NCI-H1930 (cell line): ENCODE measurements at places on chromosomes 6 and 20.

DNA sequence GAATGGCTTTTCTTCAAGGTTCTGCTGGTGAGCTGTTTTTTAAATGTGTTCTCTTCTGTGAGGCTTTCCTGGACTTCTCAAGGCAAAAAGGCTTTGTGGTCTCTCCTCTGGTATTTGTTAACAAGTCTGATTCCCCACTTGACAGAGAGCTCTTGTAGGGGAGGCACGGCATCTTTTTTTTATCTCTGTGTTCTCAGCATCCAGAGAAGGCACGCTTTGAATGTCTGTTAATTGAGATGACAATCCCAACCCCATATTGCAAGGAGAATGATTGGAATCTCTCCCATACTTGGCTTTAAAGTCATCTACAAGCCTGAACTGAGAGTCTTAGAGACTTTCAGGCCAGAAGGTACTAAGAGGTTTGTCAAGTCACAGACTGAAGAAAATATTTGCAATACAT, 22.6 kb downstream of the EDN1 start:
- no peak for DNase-seq

GRCh38 chr6:100338090-100338489, 126.6 kb downstream of the SIM1 start:
- no peak for DNase-seq

- DNase-seq = no peak
Observed at GRCh38 chr6:24925661-24926060, 10.1 kb downstream of the RIPOR2 start.

DNA sequence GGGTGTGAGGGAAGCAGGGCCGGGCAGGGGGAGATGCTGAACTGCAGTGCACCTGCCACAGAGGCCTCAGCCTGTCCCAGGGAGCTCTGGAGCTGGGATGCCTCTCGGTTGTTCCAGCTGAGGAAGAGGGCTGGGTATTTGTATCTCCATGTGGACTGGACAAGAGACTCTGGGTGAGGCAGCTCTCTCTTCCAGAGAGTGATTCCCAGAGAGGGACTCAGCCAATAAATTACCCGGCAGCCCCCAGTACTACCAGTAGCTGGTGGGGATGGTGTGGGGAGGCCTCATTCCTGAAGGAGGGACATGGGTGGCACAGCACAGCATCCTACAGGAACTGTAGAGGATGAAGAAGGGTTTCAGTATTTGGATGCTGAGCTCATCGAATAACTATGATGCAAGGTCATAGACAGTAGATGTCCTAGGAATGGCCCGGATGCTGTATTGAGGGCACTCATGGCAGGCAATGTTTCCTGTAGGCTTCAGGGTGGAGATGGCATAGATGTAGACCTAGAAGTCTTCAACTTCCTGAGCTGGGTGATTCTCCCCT, 1.4 kb downstream of the FGD2 start:
- DNase-seq = no peak

DNA sequence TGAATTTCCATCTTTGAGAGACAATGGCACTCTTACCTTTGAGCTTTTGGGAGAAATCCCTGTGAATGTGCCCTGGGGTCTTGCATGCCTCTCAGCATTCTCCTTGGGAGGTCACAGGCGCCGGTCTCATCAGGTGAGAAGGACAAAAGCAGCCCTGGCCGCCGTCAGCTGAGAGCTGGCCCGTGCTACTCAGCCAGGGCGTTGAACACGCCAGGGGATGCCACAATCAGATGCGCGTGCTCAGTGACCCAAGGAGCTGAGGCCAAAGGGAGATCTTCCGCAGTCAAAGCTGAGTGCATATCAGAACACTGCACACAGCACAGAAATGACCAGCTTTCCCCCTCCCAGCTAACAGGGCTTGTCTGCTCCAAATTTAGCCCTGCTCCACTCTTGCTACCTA, 253.6 kb upstream of the NOX3 start:
- DNase-seq = no peak

DNA sequence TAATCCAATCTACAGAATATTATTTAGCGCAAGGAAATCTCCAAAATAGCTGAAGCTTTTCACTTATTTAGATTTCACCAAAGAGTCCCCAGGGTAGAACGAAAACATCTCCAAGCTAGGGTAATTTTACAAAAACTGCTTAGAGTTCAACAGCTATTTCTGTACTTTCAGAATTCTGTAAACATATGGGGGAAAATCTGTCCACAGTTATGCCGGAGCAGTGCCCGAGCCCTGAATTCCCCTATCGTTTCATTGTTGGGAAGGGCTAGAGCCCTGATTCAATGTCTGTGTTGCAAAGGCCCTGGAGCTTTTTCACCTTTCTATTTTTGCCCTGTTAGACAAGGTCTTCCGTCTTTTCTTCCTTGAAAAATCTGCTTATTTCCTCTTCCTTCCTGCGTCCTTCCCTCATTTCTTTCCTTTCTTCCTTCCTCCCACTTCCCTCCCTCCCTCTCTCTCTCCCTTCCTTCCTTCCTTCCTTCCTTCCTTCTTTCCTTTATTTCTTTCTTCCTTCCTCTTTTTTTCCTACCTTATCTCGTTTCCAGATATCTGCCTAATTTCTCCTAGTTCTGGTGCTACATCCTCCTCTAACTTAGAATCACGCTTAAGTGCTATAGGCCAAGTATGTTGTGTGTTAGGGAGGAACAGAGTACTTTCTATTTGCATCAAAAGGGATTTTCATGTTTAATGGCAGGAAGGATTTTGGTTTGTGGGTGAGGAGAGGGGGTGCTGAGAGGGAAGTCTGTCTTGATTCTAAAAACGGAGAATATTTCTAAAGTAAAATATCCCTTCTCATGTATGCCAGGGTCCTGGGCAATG, 122.5 kb upstream of the BMP2 start:
- DNase-seq = no peak

- no peak for DNase-seq
Observed at GRCh38 chr6:110098511-110099116, 80.9 kb downstream of the WASF1 start.

GRCh38 chr6:7705483-7705882, 20.4 kb upstream of the BMP6 start:
- DNase-seq = no peak

- no peak for DNase-seq
Observed at GRCh38 chr20:33667245-33667675, 517 bp downstream of the ACTL10 start.

GRCh38 chr20:13423472-13424173, 202.5 kb downstream of the ISM1 start:
- DNase-seq = no peak

- no peak for DNase-seq
Observed at GRCh38 chr6:170371588-170371987, 65.0 kb downstream of the FAM120B start.

- no peak for DNase-seq
Observed at GRCh38 chr6:138434925-138435324, 30.9 kb downstream of the HEBP2 start.

DNA sequence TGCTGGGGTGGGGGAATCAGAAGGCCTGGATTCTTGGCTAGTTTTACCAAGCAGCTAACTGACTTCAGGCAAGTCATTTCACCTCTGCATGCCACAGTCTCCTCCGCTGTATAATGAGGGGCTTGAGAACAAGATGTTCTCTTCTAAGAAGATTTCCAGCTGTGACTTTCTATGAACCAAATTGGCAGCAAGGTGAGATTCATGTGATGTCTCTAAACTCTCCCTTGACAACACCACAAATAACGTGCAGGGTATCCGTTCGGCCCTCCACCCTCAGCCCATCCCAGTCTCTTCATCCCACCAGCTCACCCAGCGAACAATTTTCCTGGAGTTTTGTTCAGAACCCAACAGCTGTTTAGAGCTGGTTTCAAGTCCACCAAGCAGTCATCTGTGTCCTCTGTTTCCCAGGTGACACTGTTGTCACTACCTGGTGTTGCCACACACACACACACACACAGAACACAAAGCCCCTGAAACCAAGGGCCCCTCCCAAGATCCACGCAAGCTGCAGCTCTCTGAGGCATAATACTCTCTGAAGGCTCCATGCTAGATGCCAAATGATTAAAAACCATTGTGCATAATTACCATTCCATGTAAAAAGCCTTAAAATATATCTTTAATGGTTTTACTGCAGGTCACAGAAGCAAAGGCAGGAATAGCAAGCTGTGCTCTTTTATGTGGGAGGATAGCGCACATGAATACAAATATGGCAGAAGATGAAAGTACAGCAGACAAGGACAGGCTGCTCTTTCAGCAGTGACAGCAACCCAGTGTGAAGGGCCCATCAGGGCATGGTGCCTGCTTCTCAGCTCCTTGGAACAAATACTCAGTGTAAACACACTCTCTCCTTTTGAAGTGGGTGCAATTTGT, 48.2 kb downstream of the ARHGAP18 start:
- no peak for DNase-seq

DNA sequence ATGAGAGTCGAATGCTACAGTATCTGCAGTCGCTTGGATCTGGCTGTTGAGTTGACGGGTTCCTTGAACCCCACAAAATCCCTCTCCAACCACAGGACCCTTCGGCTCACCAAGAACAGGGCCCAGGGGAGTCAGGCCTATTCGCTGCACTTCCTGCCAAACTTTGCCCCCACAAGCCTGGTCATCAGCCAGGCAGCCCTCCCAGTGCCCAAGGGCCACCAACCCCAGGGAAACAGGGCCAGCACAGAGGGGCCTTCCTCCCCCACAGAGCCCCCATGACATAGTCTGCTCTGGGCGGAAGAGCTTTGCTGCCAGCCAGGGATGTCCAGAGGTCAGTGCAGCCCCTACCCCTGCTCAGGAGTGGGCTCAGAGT, 34.5 kb upstream of the MRGBP start:
- no peak for DNase-seq

DNA sequence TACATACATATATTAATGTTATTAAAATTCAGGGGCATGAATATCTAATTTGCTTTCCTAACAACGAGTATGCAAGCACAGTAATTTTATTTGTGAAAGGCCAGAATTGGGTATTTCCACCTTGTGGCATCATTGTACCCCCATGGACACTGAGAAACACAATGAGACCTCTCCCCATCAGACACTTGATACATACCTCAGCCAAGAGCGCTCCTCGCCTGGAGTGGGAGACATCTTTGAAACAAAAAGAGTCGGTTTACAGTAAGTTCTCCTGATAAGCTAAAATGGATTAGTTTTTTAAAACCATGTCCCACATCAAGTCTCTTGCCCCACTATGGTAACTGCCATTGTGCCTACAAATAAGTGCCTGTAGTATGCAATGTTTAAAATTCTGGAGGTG, 2.1 kb downstream of the CNR1 start:
- no peak for DNase-seq

GRCh38 chr20:38633577-38634093, 32.0 kb downstream of the ARHGAP40 start:
- DNase-seq = peak; percentile 56

DNA sequence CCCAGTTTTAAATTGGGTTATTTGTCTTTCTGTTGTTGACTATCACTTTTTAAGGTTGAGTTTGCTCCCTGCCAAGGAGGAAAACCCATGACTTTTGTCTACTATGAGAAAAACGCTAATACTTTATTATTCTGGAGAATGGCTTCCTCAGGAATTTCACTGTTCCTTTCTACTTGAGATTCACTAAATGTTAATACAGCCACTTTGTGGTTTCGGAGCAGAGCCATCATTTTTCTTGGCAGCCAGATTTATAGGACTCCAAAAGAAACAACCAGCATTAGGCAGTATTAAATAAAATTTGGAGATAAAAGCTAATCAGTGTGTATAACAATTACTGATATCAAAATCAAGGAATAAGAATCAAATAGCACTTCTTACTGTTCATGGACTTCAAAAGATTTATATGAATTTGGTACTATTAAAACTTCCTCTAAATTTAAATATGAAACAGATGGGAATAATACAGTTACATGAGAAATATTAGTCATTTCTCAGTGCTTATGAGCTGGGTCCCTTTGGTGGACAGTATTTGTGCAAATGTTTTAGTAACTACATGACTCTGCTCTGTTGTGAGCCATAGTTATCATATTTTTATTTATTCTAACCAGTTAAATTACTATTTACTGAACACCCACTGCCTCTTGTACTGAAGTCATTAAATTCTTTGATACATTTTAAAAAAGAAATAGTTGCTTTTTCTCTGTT, 64.1 kb upstream of the FBXO30 start:
- DNase-seq = no peak

- DNase-seq = no peak
Observed at GRCh38 chr6:149032599-149033405, 284.7 kb upstream of the TAB2 start.

DNA sequence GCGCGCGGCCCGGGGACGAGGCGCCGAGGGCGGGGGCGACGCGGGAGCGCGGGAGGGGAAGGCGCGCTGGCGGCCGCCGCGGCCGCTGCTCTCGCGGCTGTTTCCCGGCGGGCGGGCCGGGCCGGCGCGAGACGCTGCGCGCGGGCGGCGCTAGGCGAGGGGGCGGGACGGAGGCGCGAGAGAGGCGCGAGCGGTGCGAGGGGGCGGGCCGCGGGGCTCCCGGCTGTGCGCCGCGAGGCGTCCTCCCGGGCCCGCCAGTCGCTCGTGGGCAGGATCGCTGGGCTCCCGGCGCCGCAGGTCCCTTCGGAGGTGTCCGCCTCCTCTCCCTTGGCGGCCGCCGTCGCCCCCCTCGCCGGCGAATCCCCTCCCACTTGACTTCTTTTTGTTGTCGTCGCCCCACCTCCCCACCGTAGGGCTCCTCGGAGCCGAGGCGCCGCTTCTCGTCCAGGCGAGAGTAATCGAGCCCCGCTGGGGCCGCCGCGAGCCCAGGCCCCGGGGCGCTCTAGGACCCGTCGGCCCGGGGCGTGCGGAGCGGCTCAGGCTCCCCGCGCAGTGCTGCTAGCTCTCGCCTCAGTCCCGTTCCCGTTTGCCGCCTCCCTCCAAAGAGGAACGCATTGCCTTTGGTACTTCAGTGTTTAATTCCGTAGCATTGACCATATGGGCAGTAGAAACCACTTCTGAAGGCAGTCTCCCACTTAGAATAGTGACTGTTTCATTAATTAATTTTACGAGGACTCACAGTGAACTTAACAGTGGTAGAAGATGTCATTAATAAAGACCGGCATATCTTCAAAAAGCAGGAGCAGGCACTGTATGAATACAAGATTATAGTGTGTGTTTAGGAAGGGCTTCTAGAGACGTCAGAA, at the start of gene RANBP9:
Gene RANBP9, minus strand, starts transcription at position 103 of the 866 bp plus-strand sequence. CDS start 330 bp downstream, outside the sequence.
- peak; percentile 82 for DNase-seq

DNA sequence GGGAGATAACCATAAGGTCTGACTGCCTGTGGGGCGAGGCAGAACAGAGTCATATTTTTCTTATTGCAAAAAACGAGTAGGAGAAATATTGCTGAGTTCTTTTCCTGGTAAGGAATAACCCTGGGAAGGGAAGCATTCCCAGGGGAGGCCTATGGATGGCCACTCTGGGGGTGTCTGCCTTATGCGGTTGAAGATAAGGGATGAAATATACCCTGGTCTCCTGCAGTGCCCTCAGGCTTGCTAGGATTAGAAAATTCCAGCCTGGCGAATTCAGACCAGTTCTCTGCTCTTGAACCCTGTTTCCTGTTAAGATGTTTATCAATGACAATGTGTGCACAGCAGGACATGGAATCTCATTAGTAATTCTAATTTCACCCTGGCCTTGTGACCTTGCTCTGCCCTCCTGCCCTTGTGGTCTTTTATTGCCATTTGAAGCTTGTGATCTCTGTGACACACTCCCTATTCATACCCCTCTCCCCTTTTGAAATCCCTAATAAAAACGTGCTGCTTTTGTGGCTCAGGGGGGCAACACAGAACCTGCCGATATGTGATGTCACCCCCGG, 491.1 kb upstream of the EYS start:
- DNase-seq = no peak

- DNase-seq = no peak
Observed at GRCh38 chr20:37518606-37519507, 2.2 kb upstream of the NNAT start.

GRCh38 chr20:5393218-5393870, 76.6 kb upstream of the PROKR2 start:
- no peak for DNase-seq
